ENCODE measurements at places on chromosomes 16 and 17.
A peak's percentile ranks its signal among the peaks of the same experiment; 100 is the strongest.

DNA sequence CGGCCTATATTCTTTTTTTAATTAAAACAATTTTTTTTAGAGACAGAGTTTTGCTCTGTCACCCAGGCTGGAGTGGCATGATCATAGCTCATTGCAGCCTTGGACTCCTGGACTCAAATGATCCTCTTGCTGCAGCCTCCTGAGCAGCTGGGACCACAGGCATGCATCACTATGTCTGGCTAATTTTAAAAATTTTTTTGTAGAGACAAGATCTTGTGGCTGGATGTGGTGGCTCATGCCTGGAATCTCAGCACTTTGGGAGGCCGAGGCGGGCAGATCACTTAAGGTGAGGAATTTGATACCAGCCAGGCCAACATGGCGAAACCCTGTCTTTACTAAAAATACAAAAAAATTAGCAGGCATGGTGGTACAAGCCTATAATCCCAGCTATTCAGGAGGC lies 54.8 kb upstream of the MSI2 start:
- DNase-seq = no peak

GRCh38 chr17:32240750-32241149 lies 24.9 kb upstream of the RHBDL3 start:
- DNase-seq = peak; percentile 22

DNA sequence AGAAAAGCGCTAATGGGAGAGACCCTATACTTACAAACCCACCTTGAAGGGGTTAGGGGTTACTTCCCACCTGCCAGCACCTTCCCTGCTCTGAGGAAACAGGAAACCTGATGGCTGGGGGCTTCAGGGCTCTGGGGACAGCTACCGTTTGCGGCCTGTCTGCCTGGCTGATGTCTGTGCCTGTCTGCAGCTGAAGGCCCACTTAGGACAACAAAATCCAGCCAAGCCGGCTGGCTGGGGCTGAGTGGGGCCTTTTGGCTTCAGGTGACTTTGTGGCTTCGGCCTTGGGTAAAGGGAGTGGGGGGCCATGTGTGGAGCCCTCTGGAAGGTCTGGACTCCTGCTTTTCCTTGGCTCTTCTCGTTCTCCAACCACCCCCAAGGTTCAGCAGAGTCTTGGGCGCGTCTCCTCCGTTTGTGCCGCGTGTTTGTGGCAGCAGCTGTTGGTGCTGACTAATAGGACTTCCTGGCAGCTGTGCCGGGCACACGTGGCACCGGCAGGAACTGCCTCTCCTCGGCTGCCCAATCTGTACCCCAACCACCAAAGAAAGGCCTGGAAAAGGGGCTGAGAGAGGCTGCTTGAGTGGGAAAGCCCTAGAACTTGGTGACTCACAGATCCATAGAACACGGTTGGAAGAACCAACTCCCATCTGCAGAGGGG lies 186.7 kb downstream of the MSI2 start:
- DNase-seq = peak; percentile 39

DNA sequence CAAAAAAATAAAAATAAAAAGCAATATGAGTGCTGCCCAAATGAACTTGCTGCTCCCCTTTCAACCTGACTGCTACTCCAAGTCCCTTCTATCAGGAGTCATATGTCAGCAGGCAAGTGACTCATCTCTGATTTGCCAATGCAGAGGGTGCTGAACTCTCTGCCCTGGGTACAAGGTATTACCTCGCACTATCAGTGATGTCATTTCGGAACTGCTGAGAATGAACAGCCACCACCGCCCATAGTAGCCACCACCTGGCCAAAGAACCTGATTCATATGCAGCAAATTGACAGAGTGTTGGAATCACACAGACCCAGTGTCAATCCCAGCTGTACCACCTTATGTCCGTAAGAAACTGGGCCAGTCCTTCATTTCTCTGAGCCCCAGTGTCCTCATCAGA lies 31.2 kb downstream of the LYRM9 start:
- no peak for DNase-seq

DNA sequence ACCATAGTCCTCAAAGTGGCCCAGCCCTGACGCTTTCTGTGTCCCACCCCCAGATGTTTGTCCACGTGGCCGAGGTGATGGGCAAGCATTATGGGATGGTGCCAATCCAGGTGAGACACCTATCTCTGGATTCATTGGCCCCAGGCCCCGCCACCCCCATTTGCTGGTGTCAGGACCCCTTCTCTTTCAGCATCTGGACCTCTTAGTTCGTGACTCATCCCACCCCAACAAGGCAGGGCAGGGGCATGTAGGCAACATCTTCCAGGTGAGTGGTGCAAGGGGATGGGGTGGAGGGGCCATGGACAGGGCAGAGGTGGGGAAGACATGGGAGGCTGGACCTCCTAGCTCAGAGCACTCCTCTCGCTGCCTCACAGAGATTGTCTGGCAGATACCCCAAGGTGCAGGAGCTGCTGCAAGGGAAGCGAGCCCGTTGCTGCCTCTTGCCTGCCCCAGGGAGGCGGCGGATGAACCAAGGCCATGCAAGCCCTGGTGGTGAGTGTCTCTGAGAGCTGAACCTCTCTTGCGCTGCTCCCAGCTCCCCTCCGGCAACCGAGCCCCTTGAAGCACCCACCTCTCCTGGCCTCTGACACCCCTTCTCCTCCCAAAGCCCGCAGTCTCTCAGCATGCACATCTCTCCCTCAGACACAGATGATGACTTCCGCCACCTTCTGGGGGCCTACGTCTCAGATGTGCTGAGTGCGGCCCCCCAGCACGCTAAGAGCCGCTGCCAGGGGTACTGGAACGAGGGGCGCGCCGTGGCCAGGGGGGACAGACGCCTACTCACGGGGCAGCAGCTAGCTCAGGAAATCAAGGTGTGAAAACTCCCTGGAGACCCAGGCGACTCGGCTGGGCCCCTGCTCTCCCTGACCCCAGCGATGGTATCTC lies 3.6 kb downstream of the RNF112 start:
- no peak for DNase-seq

GRCh38 chr17:63819585-63820537 lies 7.4 kb upstream of the PSMC5 start:
- DNase-seq = no peak

DNA sequence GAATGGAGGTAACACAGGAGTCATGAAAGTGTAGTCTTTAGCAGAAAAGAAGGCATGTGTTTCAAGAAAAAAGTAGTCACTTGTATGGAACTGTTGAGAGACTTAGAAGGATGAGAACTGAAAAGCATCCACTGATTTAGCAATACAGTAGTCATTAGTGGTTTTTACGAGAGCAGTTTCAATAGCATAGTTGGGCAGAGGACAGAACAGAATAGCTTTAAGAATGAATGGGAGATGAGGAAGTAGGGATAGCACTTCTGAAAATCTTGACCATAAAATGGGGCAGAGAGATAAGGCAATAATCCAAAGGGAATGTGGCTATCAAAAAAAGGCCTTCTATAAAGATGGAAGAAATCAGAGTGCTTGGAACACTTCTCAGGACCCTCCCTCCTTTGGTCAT lies 64.8 kb upstream of the C17orf78 start:
- DNase-seq = no peak

DNA sequence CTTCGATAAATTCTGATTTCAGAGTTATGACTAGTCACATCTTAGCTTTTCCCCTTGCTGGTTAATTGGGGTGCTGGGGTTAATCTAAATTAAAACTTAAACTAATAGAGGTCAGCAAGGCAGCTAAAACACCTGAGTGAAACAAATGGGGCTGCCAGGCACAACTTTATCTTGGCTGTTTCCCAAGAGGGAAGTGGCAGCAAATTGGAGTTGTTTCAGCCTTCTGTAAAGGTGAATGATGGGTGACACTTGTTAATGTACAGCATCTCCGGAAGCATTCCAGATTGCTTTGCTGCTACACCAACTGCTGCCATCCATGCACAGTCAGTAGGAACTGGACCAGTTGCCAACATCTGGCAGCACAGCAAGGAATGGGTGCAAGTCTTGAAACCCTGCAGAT lies 43.9 kb downstream of the AATF start:
- no peak for DNase-seq

GRCh38 chr17:31378638-31379037 lies 12.8 kb upstream of the RAB11FIP4 start:
- no peak for DNase-seq

GRCh38 chr16:3780570-3780969 lies 63.2 kb upstream of the TRAP1 start:
- DNase-seq = peak; percentile 27

- DNase-seq = no peak
Observed at GRCh38 chr16:20520103-20520502, 56.1 kb downstream of the ACSM2B start.

GRCh38 chr17:55629995-55630394 lies 92.7 kb downstream of the TMEM100 start:
- DNase-seq = no peak

DNA sequence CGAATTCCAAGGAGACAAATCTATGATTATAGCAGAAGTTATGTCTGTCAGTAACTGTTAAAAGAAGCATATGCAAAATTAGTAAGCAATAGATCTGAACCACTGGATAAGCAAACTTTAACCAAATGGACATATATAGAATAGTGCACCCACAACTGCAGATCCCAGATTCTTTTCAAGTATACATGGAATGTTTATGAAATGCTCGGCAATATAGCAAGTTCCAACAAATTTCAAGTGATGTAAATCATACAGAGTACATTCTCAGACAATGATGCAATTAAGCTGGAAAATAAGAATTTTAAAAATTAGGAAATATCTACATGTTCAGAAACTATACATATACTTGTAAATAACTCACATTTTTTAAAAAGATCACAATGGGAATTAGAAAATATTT lies 8.4 kb upstream of the HELZ start:
- DNase-seq = no peak

DNA sequence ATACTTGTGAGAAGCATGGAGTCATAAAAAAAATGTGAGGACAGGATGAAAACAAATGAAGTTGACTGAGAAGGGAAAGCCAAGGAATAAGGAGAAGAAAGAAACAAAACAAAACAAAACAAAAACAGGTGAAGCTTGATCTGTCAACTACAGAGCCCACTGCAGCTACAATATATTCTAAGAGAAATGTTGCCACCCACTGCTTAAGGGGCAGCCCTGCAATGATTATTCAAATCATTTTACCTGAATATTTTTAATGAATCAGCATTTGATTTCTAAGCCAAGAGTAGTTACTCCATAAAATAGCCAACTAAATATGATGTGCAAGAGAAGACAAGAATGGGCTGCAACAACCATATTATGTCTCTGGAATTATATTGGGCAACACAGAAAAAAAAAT lies 252.0 kb upstream of the KIF2B start:
- DNase-seq = no peak

DNA sequence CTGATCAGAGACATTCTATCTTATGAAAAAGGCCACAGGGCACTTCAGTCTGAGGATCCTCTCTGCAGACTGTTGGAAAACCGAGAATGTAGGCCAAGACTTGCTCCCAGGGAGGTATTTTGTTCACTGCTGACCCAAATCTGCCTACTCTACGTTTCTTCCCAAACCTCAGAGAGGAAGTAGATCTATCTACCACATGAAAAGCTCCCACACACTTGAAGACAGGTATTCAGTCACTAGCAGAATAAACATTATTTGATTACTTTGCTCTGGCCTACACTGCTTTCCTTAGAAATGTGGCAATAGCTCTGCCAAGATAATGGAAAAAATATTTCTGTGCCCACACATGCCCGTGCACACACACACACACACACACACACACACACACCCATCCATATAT lies 164.6 kb downstream of the CDH11 start:
- no peak for DNase-seq

DNA sequence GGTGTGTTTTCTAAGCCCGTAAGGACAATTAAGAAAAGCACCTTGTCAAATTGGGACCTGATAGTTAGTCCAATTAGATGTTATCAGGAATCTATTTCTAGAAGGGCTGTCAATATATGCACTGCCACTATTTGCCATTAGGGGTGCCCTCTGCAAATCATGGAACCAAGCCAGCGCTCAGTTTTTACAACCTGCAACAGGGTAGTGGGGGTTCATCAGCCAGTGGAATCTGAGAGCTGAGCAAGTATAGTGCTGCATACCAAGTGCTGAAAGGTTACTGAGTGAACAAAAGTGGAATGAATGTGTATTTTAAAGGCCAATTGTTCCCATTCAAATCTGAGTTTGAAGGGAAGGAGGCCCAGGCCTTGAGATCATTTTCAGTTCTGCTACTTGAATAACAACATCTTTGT lies 10.4 kb downstream of the PRR11 start:
- DNase-seq = peak; percentile 42

- DNase-seq = no peak
Observed at GRCh38 chr16:12576878-12577277, 226.8 kb downstream of the CPPED1 start.

DNA sequence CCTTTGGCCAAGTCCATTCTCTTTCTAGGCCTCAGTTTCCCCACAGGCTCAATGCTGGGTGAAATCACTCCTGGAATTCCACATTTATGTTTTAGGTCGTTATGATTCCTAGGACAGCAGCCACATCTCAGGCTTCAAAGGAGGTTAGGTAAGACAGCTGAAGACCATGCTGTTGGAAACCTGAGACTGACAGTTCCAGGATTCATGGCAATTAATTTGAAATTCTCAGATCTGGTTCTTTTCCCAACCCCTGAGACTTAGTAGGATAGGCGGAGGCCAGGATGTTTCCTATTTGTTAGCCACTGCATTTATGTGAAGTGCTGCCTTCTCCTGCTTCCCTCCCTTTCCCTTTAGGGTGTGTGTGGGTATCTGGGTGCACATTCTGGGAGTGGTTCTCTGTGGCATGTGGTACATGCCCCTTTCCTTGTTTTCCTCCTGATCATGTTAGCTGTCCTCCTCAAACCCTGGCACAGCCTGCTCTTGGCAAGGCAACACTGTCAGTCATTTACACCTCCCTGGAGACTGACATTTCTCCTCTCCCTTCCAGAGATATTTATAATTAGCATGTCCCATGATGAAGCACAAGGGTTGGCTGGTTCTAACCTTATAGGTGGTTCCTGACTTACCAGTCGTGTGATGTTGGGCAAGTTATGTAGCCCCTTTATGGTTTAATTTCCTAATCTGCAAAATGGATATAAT lies 91.4 kb upstream of the SALL1 start:
- DNase-seq = no peak

DNA sequence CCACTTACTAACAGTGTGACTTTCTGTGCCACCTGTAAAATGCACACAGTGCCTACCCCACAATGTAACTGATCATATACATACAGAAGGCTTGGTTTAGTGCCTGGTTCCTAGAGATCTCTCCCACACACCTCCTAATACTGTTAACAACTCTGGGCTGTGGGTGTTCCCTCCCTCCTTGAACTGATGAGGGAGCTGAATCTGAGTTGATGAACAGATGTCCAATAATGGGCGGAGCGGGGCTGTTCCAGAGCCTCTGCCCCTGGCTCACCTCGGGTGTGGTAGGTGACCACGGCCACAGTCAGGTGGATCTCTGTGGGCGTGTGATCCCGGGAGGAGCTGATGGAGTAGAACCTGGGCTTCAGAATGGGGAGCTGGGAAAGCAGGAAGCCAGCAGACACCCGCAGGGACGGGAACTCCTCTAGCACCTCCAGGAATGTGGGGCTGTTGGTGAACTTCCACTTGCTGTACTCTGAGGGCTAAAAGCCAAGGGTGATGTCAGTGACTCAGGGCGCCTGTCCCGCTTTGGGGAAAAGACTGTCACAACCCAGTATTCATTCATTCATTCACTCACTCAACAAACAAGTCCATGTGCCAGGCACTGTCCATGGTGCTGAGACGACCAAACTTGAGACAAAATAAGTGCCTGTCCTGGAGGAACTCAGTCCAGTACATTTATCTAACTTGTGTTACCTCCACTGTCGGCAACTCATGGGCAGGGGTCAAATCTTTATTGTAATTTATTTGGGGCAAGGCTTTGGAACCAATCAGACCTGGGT lies 37.6 kb downstream of the NOS2 start:
- DNase-seq = peak; percentile 49

GRCh38 chr16:2388139-2388874 lies 40.9 kb upstream of the CCNF start:
- DNase-seq = no peak

All from cardiac fibroblast (primary cell).